Left ventricle myocardium inferior (tissue), 1 donor: ENCODE measurements at places on chromosomes 6 and 20. TPM values are rescaled to one million over a fixed set of nuclear protein-coding genes. Genes with fewer than 3 reads are reported as not detected.

BANF2 gene
- not detected for total RNA-seq

DNA sequence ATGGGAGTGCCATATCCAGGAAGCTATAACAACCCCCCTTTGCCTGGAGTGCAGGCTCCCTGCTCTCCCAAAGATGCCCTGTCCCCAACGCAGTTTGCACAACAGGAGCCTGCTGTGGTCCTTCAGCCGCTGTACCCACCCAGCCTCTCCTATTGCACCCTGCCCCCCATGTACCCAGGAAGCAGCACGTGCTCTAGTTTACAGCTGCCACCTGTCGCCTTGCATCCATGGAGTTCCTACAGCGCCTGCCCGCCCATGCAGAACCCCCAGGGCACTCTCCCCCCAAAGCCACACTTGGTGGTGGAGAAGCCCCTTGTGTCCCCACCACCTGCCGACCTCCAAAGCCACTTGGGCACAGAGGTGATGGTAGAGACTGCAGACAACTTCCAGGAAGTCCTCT lies 56.7 kb upstream of the TMEM181 start:
- DNase-seq = no peak

C20orf141 gene
- total RNA-seq = not detected

DNA sequence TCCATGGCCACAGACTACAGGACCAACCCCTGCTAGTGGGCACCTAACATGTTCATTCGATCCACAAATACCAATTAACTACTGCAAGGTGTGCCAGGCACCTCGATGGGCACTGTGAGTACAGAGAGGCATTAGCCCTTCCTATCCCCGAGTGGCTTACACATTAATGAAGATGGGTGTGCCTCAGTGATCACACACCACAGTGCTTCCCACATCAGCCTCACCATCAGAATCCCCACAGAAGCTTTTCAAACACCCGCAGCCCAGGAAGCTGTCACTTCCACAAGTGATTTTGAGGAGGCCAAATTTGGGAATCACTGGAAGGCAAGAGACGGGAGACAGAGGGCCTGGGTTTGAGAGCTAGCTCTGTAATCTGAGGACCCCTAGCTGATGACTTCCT lies 23.7 kb downstream of the EZR start:
- DNase-seq = no peak

NKAIN2 gene
- total RNA-seq = 0.22 TPM

KIAA1755 gene
- total RNA-seq = 7.1 TPM

TGM3 gene
- total RNA-seq = not detected

DNA sequence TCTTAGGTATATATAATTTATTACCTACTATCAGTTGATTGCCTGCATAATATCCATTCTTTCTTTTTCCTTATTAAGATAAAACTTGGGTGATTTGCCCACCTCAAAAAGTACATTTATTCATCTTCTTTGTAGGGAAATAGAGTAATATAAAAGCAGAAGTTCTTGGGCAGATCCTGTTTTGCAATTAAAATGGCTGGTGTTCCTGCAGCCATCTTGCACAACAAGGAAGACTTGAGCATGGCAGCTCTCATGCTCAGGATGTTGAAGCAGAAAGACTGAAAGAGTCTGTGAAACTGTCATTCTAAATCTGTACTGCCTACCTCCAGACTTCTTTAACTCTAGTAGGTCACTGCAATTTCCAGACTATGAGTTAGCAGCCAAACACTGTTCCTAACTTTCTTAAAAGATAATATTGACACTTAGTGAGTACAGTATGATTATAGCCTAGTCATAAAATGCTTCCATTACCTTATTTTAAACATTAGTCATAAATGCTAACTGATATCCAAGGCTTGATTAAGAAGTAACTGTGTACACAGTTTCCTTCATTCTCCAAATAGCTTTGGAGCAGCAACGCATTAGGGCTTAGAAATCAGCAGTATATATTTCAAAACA lies 24.6 kb upstream of the HTR1B start:
- DNase-seq = no peak

GRCh38 chr20:34977365-34978091 lies 21.9 kb downstream of the MYH7B start:
- peak; percentile 80 for DNase-seq

GRCh38 chr20:58740356-58741308 lies 48.0 kb downstream of the NPEPL1 start:
- DNase-seq = no peak

KIF6 gene
- 0.69 TPM for total RNA-seq

DNA sequence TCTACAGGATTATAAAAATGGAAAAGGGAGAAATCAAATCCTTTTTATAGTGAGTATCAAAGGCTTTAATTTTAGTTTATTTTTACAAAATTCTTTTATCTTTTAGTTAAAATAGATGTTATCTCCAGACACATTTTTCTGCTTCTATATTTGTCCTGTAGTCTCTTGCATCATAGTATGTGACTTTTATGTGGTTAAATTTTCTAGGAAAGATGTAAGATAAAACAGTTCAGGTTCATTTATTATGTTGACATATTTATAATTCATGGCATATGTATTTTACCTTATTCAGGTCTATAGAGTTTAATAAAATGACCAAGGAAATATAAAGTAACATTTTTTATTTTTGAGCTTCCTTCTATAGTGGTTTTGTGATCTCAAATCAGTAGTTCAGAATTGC lies 52.7 kb upstream of the PRL start:
- DNase-seq = no peak

DNA sequence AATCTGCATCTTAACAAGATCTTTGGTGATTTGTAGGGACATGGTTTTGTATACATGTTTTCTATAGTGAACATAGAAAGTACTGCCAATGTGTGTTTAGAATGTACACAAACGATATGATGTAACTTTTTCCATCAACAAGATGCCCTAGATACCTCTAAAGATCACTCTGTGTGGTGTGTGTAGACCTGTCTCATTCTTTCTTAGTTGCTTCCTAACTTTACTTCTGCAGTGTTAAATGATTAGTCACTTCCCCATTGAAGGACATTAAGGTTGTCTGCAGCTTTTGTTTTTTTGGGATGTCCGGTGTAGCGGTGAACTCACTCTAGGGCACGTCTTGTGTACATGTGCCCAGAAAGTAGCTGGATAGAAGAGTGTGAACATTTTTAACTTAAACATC lies 35.9 kb downstream of the CDYL start:
- no peak for DNase-seq

DNA sequence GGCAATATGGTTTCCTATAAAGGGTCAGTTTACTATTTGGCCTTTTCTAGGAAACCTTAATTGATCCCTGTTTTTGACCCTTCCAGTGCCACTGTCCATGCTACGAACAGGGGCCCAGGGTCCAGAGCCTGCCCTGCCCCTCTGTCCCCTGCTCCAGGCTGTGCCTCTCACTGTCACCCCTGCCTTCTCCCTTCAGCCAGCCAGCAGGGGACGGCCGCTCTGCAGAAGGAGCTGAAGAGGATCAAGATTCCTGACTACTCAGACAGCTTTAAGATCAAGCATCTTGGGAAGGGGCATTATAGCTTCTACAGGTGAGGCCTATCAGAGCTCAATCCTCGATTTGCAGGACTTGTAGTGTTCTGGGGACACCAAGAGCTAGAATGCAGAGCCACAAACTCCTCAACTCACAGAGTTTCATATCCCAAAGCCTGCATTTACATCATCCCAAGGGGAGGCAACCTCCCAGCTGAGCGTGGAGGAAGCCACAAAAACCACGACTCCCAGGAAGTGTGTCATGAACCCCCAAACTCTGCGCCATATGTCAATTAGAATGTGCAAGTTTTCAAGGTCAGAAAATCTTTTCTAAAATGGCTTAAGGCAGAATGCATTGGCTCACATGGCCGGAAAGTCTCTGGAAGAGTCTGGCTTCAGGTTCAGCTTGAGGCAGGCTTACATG lies 3.6 kb downstream of the BPI start:
- no peak for DNase-seq

GRCh38 chr6:3190056-3190455 lies 32.7 kb upstream of the TUBB2A start:
- DNase-seq = no peak

DNA sequence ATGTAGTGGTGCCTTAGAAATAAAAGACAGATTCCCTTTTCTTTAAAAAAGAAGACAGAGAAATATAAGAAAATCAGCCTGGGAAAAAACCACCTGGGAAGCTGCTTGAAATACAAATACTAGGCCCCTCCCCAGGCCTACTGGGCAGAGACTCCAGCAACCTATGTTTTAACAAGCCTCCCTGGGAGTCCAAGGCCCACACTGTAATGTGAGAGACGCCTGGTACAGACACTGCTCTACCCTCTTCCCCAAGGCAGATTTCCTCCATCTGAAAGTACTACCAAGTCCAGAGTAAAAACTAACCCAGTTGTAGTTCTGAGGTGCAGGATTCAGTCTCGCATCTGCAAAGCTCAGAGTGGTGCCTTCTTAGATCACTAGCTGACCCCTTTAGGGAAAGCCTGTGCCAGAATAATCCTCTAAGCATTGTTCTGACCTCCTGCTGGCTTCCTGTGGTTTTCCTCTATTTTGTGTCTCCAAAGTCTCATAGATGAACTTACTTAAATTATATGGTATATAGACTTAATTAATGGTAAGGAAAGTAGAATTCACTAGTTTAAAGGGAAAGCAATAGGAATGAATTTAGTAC lies 270.2 kb upstream of the SLC35B3 start:
- DNase-seq = no peak

DNA sequence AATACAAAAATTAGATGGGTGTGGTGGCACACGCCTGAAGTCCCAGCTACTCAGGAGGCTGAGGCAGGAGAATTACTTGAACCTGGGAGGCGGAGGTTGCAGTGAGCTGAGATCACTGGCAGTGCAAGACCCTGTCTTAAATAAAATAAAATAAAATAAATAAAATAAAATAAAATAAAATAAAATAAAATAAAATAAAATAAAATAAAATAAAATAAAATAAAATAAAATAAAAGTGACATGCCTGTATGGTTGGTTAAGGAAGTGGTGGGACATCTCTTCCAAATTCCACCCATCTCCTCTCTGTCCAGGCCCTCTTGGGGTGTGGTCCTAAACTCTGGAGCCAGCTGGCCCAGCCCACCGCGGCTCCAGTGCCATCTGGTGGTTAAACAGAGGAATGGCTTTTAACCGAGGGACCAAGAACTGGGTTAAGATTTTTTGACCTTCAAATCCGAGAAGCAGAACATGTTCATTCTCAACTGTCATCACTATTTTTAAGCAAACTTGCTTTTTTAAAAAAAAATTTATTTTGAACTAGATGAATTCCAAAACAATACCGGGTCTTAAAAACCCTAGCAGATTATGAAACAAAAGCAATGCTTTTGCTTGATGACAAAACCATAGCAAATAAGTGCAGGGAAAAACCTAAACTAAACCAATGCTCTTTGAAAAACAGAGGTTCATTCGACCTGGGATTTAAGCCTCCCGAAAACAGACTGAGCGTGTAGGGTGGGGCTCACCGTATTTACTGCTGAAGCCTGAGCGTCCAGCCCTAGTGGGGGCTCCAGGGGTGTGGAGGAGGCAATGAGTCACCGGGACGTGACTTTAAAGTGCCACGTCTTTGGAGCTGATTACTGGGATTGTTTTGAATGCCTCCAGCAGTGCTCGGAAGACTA lies 68.8 kb downstream of the CDC5L start:
- DNase-seq = no peak

DNA sequence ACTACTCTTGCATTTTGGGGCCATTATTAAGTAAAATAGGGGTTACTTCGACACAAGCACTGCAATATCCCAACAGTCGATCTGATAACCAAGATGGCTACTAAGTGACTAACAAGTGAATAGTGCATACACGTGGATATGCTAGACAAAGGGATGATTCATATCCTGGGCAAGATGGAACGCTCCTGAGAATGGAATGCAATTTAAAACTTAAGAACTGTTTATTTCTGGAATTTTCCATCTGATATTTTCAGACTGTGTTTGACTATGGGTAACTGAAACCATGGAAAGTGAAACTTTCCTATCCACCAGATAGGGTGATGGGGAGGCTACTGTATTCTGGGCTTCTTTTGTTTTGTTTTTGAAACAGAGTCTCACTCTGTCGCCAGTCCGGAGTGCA lies 66.5 kb downstream of the ILRUN start:
- DNase-seq = no peak

- no peak for DNase-seq
These were observed 22.3 kb downstream of the LINC00237 start for GRCh38 chr20:21083825-21084325.

EFCAB8 gene
- not detected for total RNA-seq

CCN6 gene
- total RNA-seq = not detected

- DNase-seq = no peak
These were observed 593.4 kb downstream of the QKI start for GRCh38 chr6:164007881-164008280.

- no peak for DNase-seq
These were observed 120.5 kb downstream of the RTN4IP1 start for GRCh38 chr6:106508834-106509233.

GRCh38 chr6:126071000-126071647 lies 84.8 kb downstream of the TRMT11 start:
- no peak for DNase-seq

GRCh38 chr6:16759181-16759645 lies 2.0 kb downstream of the ATXN1 start:
- DNase-seq = no peak

- DNase-seq = no peak
These were observed 15.4 kb downstream of the FIG4 start for GRCh38 chr6:109706513-109706912.

GSTA2 gene
- not detected for total RNA-seq

LY6G6F gene
- not detected for total RNA-seq

EYS gene
- total RNA-seq = 0.08 TPM

DNA sequence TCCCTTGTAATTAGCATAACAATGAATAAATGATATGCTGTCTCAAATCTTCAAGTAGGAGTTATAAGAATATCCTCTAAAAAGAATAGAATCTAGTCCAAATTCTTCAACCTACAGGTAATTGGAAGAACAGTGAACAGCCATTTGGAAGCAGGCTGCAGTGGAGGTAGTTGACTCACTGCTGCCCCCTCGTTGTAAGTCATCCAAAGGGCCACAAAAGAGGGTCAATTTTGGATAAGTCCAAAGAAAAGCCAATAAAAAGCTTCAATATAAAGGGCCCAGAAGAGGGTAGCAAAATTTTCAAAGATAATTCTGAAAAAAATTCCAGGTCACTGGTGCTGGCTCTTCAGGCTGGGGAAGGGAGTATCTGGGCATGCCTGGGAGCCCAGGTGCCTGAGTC lies 60.8 kb upstream of the SSTR4 start:
- no peak for DNase-seq

GRCh38 chr20:40782043-40782368 lies 93.0 kb upstream of the MAFB start:
- DNase-seq = no peak

MMP24 gene
- 0.25 TPM for total RNA-seq

DNA sequence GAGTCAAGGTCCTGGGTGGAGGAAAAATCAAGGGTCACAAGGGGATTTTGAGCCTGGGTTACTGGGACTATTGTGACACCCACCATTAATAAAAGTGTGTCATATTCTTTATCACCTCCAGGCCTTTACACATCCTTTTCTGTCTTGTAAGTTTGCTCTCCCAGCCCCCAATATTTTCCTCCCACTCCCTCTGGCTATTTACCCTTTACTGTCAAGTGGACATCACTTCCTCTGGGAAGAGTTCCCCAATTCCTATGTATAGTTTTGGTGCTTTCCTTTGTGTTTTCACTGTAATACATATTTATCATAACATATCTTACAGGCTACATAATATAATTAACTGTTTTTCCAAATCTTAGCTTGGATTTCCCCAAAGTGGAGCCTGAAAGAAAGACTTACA lies 36.3 kb downstream of the MARCKS start:
- no peak for DNase-seq

ARHGAP40 gene
- not detected for total RNA-seq

ILRUN gene
- 132 TPM for total RNA-seq

- no peak for DNase-seq
These were observed 389.5 kb upstream of the CDH4 start for GRCh38 chr20:60862601-60863000.
